Effector memory CD8-positive, alpha-beta T cell (primary cell): ENCODE measurements at places on chromosomes 6 and 20.
A peak's percentile ranks its signal among the peaks of the same experiment; 100 is the strongest.

DNA sequence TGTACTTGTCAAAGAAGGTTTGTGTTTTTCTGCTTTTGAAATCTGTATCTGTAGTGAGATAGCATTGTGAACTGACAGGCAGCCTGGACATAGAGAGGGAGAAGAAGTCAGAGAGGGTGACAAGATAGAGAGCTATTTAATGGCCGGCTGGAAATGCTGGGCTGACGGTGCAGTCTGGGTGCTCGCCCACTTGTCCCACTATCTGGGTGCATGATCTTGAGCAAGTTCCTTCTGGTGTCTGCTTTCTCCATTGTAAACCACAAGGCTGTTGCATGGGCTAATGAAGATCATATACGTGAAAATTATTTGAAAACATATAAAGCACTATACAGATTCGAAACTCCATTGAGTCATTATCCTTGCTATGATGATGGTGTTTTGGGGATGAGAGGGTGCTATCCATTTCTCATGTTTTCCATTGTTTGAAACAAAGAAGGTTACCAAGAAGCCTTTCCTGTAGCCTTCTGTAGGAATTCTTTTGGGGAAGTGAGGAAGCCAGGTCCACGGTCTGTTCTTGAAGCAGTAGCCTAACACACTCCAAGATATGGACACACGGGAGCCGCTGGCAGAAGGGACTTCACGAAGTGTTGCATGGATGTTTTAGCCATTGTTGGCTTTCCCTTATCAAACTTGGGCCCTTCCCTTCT is 18.4 kb downstream of the CD83 start:
- no peaks in the 10 kb centered on the region for H3K4me1 ChIP-seq
- H3K27me3 ChIP-seq, result no peaks in the 10 kb centered on the region
- no peak for DNase-seq
- H3K4me3 ChIP-seq, result no peak overlapping the region
- H3K36me3 ChIP-seq, result peaks cover 63% of the 10 kb centered on the region

DNA sequence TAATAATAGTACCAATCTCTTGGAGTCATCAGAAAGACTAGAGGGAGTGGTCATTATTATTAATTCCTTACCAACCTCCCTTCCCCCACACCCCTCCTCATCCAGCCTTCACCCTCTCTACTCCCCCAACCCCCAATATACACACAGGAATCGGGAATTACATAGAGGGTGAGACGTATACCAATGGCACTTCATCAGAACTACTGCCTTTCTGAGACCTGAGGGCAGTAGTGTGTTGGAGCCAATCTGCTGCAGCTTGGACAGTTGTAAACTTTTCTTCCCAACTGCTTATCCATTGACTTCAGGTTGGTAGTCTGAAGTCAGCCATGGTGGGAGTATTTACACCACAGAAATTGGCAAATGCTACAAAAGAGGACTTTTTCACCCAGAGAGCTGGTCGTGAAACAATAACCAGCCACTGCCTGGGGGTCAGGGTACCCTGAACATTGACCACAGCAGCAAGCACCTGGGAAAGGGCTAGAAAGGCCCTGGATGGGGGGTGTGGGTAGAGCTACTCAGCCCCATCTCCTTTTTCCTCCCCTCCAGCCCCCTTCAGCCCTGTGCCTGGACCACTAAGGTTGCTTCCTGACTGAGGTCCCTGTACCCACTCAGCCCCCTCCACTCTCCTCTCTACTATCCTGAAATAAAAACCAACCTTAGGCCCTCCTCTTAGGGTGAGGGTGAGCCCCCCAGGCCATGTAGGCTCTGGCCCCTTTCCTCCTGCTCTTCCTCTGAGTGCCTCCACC is 161.5 kb downstream of the MRPL14 start:
- H3K27me3 ChIP-seq, result peaks cover 23% of the 10 kb centered on the region
- H3K4me3 ChIP-seq, result no peak overlapping the region
- peaks cover 2% of the 10 kb centered on the region for H3K36me3 ChIP-seq

- no peaks in the 10 kb centered on the region for H3K4me1 ChIP-seq
- DNase-seq, result no peak
- H3K27me3 ChIP-seq, result peaks cover 1% of the 10 kb centered on the region
These were observed 64.0 kb upstream of the TXNDC5 start for GRCh38 chr6:7974565-7974937.

GRCh38 chr6:137927777-137928218 is 60.7 kb downstream of the TNFAIP3 start:
- H3K36me3 ChIP-seq, result no peaks in the 10 kb centered on the region
- H3K27me3 ChIP-seq, result no peaks in the 10 kb centered on the region
- peaks cover 24% of the 10 kb centered on the region for H3K4me1 ChIP-seq
- peak overlapping the region; percentile 69 for H3K27ac ChIP-seq
- peak; percentile 70 for DNase-seq

- no peaks in the 10 kb centered on the region for H3K4me1 ChIP-seq
- no peaks in the 10 kb centered on the region for H3K36me3 ChIP-seq
- no peak overlapping the region for H3K27ac ChIP-seq
- no peak overlapping the region for H3K4me3 ChIP-seq
- no peak for DNase-seq
These were observed 30.7 kb downstream of the LYRM4 start for GRCh38 chr6:5230081-5230480.

DNA sequence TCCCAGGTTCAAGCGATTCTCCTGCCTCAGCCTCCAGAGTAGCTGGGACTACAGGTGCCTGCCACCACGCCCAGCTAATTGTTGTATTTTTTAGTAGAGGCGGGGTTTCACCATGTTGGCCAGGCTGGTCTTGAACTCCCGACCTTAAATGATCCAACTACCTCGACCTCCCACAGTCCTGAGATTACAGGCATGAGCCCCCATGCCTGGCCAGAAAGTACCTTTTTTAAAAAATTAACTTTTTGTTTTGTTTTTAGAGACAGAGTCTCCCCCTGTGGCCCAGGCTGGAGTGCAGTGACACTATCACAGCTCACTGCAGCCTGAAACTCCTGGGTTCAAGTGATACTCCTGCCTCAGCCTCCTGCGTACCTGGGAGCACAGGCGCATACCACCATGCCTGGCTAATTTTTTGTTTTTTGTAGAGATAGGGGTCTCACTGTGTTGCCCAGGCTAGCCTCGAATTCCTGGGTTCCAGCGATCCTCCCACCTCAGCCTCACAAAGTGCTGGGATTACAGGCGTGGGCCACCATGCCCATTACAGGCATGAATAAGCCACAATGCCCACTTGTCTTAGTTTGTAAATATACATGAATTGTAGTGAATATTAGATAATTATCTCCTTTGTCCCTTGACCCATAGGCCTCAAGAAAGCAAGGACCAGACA is 17.4 kb upstream of the EEF1A1 start:
- no peaks in the 10 kb centered on the region for H3K36me3 ChIP-seq
- H3K4me3 ChIP-seq, result no peak overlapping the region
- no peak overlapping the region for H3K27ac ChIP-seq
- no peaks in the 10 kb centered on the region for H3K4me1 ChIP-seq
